Brain microvascular endothelial cell (primary cell): ENCODE measurements at places on chromosomes 5 and 9.

DNA sequence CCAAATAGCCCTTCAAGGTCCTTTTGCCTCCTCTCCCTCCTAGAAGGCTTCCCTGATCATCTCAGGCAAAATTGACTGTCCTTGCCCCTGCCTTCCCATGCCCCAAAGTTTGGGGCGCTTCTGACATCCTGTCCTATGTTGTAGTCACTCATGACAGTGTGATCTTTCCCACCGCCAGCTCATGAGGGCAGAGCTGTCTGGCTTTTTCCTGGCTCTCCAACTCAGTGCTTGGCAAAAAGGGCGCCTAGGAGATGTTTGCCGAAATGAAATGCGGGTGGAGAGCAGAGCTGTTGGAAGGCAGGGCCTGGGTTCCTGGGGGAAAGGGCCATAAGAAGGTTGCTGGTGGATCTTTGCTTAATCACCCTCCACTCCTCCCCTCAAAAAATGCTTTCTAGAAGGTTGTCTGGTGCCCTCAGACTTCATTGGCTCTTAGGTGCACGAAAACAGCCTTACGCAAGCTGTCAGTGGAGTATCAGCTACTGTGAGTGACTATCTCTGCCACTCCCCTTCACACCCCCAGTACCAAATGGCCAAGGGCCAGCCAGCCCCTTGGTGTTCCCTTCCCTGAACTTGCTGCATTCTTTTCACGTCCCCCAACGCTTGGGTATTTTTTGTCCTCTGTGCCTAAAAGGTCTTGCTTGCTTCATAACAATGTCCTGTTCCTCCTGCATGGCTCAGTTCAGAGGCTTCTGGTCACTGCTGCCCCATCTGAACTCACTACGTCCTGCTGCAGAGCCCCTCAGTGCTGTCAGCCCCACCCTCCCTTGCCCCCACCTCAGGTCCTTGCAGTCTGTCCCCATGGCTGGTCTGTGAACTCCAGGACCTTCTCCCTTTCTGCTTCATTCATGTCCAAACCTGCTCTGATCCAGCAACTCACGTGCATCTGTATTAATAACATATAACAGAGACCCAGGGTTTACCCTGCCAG is 2.6 kb upstream of the SLC25A51 start:
- DNase-seq, result no peak

- no peak for DNase-seq
Measured at GRCh38 chr5:139796061-139796806, 626 bp downstream of the PSD2 start.

GRCh38 chr5:133781436-133782225 is 169.3 kb upstream of the FSTL4 start:
- no peak for DNase-seq

- no peak for DNase-seq
Measured at GRCh38 chr9:85528142-85528541, 213.6 kb downstream of the AGTPBP1 start.

DNA sequence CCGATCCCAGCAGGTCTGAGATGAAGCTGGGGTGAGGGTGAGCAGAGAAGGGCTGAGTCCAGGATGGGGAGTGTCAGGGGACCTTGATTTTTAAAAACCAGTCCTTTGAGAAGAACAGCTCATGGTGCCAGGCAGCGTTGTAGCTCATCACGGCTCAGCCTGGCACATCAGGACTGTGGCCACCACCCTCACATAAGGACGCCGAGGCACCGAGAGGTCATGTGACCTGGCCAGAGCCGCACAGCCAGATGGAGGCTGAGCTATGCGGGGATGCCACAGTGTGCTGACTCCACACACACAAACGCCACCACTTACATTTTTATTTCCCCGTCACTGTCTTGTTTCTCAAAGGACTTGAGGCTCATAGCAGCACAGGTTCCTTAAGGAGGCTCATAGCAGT is 32.9 kb upstream of the CEP72 start:
- DNase-seq, result no peak

GRCh38 chr5:87599778-87600177 is 187.0 kb upstream of the CCNH start:
- no peak for DNase-seq

DNA sequence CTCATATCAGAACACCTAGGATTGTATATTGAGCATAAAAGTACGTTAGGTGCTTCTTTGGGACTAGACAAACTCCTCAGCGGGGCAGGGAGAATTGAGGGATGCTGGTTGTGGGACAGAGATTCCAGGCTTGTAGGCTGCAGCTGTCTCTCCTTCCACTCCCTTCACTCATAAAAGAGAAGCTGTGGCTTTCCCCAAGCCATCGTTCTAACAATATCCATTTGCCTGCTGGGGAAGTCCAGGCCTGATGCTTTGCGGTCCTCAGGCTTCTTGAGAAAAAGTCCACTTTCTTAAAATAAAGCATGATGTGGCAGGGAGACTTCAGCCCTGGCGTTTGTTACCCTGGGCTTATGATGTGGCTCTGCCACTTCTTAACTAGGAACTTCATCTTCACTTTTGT is 129.3 kb upstream of the OSMR start:
- DNase-seq, result no peak

DNA sequence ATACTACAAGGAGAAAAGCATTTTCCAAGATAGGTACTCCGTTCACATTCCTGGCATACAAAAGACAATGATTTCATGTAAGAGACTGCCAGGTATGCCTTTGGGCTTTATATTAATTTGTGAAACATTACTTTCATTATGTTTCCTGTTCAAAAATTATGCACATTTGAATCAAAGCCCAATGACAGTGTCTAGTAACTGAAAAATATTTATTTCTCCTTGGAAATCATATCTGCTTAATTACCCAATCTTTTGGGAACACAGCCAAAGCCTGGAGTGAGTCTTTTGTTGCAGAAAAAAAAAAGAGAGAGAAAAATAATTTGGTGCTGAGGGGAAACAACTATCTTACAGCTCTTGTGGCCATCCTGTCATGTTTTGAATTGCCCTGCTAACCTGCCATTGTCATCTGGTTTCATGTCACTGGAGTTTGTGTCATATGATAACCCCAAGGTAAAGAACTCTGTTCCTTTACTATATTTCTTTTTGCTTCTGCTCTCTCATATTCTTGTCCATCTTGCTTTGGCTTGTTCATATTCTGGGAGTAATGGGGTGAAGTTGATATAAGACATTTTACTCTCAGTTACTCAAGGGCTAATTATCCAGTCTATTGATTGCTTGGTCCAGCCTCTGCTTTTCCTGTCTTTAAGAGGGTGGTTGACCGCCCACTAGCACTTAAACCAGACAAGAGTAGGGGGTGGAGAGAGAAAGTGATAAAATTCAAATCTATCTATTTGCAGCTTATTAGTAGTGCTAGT is 238.3 kb upstream of the NUDT12 start:
- DNase-seq, result no peak

- DNase-seq, result no peak
Measured at GRCh38 chr5:76620166-76620565, 3.0 kb downstream of the F2RL2 start.

DNA sequence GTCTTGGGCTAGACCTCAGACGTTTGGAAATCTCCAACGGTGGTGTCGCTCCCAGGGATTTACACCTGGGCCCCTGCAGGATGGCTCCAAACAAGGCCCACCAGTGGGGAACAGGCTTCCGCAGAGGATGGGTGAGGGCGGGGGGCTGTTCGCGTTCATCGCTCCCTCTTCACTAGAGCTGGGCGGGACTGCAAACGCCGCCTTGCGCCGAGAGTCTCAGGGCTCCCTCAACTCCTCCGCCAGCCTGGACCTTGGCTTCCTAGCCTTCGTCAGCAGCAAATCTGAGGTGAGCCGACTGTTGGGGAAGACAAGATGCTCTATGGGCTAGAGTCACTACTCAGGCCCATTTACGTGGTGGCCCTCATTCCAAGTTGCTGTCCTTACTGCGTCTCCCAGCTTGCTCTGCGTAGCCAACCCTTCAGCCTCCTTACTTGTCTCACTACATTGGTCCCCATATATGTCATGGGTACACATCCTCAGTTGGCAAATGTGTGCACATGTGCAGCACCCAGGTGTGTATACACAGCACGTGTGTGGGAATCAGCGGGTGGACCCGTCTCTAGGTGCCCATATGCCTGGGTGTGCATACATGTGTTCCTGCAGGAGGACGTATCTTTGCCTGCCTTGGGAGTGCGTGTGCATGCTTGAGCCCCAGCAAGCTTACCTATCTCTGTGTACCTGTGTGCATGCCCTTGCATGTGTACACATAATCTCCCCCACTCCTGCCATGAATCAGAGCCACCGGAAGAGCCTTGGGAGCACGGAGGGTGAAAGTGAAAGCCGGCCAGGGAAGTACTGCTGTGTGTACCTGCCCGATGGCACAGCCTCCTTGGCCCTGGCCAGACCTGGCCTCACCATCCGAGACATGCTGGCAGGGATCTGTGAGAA is 10.5 kb downstream of the RGS14 start:
- no peak for DNase-seq

DNA sequence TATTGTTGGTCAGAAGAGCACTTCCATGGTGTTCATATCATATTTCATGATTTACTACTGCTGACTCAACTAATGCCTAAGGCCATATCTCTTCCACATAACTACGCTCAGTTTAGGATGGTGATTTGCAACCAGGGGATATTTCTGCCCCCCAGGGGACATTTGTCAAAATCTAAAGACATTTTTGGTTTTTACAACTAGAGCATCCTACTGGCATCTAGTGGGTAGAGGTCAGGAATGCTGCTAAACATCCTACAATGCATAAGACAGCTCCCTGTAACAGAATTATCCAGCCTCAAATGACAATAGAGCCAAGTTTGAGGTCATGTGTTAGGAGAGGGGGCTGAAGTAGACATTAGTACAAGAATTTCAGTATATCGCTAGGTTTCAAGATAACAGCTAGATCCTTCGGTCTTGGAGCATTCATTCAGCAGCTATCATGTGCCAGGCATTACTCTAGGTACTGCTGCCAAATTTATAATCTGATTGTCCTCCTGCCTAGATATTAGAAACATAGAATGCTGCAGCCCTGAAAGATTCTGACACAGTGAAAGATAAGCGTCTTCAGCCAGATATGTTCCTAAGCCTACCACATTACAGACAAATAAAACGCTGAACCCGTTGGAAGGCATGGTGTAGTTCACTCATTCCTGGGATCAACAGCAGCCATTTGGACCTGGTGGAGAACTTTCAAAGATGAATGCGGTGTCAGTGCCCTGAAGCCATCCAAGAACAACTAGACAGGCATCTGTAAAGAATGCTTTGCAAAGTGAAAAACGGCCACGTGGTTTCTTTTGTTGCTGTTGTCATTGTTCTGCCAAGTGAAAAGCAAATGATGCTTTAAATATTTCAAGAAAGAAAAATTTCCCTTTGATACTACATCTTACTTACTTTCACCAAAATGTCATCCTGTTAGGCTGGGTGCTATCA is 55.5 kb upstream of the FST start:
- no peak for DNase-seq

DNA sequence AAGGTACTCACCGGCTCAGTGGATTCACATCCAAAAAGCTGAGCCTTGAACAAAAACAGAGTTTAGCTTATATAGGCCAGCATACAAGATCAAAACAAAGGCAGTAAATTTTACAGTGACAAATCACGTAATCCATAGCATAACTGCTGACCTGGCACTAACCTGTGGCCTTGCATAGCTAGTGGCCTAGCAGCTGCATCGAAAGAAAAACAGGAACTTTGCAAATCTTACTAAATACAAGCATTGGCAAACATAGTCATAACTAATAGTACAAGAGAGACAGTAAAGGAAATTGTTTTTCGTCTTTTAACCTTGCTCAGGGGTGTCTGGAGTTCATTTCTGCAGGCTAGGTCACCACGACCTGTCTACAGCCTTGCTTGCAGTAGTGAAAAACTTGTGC is 4.8 kb downstream of the HSDL2 start:
- DNase-seq, result no peak

DNA sequence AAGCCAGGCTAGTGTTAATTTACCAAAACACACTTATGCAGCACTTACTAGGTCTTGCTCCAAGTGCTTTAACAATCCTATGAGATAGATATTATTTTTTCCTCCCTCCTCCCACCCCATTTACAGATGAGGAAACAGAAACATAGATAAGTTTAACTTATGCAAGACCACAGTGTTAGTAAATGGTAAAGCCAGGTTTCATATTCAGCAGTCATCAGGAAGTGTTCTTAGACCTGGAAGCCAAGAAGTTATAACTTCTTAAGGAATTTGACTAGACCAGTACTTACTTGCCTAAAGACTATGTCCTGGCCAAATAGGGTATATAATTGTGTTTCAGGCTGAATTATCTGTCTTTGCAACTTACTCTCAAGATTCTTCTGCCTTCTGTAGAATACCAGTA is 15.9 kb downstream of the ABHD17B start:
- DNase-seq, result no peak

DNA sequence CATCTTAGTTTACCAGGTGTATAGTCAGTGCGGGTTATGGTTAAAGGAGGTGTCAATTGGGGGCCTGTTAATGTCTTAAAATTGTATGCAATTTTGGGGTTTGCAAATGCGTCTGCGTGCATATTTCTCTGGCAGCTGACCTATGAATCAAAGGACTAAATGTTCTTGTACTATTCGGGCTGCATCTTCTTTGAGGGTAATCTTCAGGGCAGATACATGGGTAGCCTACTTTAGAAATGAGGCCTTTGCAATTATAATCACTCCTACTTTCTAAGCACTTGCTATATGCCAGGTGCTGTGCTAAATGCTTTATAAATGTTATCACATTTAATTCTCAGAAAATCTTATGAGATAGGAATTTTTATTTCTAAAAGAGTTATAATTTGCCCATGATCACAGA is 58.2 kb downstream of the NDFIP1 start:
- DNase-seq, result no peak

DNA sequence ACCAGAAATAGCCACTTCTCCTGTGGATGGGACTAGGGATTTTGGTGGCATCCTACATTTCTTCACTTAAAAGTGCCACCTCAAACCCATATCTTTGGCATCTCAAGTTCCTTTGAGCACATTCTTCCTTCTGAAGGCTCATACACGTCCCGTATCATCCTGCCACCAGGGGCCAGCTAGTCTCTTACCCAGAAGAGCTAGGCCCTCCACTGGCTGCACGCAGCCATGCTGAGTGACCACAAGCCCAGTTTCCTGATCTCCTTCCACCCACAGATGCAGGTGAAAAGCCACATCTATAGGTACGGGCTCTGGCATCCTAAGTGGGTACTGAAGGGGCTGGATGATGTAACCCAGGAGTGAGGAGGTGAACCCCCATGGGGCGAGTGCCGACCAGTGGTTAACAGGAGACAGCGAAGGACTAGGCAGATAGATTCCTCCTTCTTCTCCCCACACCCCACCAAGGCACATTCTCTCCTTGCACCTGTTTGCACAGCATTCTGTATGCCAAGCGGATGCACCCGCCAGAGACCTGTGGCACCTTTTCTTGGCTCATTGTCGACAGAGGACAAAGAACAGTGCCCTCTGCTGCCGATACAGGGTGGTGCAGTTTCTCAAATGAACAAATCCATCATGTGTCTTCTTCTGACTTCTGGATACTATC is 14.4 kb upstream of the SCGB3A1 start:
- DNase-seq, result peak; percentile 53
